Activated CD8-positive, alpha-beta memory T cell treated with anti-CD3 and anti-CD28 coated beads for 1 hour (primary cell): ENCODE measurements at places on chromosomes 2 and 18.

DNA sequence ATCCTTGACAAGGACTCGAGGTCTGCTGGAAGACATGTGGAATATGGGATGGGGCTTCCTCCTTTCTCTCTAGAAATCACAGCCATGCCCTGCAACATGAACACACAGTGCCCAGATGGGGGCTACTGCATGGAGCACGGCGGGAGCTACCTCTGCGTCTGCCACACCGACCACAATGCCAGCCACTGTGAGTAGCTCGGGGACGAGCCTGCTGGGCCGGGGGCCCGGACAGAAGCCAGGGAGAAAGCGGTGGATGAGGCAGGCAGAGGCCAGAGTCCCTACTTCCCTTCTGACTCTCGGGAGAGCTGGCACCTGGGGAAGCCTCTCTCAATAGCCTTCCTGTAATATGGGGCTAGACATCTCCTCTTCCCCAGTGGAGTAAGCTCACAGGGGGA, 50.5 kb downstream of the SNED1 start:
- DNase-seq = no peak

DNA sequence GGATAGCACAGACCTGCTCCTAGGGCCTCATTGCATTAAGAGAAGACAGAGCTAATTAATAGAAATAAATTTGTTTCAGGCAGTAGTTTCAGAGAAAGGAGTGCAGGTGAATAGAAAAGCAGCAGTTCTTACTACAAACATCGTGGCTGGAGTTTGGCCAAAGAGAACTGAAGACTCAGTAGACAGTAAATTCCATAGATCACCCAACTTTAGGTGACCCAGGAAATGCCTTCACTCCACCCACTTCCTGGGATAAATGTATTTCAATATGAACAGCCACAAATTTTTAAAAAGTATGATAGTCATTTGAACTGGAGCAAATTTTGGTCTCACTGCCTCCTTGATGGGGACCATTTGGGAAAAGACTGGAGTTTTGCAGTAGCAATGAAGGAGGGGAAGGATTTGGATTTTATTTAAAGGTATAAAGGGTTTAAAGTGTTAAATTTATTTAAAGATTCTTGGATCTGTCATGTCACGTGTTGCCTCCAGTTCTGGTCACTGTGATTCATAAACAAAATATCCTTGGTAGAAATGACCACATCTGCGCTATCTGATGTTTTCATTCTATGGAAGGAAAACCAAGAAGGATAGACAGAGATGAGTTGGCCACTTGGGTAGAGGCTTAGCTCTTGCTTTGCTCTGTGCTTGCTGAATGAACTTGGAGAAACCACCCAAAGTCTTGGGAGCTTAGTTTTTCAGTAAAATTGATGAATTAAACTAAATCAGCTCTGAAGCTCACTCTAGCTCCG, 390.2 kb downstream of the THSD7B start:
- no peak for DNase-seq

- DNase-seq = no peak
Observed at GRCh38 chr2:159561786-159562185, 54.6 kb downstream of the BAZ2B start.

DNA sequence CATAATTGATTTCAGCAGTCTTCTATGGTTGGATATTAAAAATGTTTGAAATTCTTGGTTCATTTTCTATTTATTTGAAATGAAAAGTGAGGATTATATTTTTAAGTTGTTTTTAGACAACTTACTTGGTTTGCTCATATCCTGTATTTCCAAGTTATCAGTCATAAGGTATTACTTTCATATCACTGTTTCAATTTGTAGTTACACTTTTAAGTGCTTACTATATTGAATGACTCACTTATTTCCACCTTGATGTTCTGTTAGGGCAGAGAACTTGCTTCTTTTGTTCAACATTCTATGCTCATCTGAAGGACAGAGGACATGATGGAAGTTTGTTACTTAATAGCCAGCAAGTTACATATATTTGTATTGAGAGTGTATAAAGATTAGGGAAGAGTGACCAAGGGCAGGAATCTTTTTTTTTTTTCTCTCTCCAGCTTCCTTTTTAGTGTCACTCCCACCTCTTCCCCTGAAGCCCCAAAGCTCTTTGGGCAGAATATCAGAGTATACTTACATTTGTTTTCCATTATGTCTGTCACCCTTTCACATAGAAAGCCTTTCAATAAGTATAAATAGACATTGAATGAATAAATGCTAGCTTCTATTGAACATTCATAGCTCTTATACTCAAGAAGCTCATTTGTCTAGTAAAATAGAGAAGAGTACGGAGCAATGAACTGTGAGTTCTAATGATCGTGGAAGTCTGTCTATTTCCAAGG, 28.1 kb downstream of the PIK3C3 start:
- no peak for DNase-seq

DNA sequence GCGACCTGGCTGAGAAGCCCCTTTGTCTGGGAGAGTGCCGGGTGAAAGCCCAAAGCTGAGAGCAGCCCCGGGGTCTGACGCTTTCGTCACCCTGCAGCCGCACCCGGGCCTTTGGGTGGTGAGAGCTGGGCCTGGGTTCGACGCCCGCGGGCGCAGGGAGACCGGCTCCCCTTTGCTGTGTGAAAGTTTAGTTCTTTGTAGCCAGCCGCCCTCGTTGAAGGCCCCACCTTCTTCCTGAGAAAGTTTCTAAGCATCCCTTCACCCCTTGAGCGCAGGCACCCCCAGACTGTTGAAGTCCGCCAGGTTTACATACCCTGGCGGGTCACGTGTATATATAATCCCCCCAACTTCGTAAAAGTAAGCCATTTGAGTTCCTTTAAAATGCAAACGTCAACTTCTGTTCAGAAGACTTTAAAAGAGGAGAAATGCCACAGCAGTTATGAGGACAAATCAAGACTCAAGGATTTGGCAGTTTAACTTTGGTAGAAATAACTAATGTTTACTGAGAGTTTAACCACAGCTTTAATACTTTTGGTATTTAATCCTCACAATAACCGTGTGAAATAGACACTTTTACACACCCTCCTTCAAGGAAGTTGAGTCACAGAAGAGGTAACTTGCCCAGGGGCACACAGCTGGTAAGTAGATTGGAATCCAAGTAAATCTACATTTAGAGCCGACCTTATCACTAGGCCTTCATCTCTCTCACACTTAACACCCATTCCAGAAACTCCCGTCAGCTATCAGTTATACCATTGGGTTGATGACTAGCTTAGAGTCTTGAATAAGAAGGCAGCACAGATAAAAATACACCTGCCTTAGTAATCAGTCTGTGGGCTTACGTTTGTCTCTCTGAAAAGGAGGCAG, 1.1 kb upstream of the MBOAT2 start:
- no peak for DNase-seq

- no peak for DNase-seq
Observed at GRCh38 chr2:139165601-139166000, 385.4 kb upstream of the NXPH2 start.

DNA sequence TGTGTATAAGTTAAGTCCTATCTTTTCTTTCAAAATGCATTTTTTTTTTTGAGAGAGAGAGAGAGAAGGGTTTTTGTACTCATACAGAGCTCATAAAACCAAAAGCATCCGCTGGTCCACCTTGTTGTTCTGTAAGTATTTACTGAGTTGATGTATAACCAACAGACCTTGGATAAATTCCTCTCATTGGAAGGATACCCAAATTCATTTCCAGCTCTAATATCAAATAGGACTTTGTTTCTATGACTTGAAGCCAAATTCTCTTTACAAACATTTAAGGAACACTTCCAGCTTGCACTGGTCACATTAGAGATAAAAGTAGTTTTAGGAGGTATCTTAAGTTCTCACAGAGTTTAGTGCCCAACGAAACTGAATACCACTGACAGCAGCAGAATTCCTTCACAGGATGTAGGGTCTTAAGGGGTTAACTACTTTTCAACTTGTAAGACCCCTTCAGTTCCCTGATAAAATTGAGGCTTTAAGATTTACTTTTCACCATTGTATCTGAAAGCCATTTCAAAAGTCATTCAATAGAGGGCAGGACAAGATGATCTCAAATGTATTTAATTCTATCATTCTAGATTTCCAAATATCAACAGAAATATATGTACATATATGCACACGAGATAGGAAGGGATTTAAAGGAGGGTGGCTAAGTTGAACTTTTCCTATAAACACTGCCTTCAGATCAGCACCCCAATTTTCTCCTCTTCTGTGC, 1398.5 kb upstream of the CELF4 start:
- no peak for DNase-seq

- no peak for DNase-seq
Observed at GRCh38 chr2:160039166-160039903, 23.1 kb downstream of the PLA2R1 start.
